ENCODE measurements at places on chromosomes 13 and 19.

GRCh38 chr19:5913739-5914357, at the start of gene CAPS:
TSS of gene CAPS (plus strand) at chr19:5914254. CDS start at chr19:5914407, 153 bp downstream.
- no peak for DNase-seq

- DNase-seq, result no peak
These were observed 182.2 kb downstream of the ZNF486 start for GRCh38 chr19:20349206-20349605.

DNA sequence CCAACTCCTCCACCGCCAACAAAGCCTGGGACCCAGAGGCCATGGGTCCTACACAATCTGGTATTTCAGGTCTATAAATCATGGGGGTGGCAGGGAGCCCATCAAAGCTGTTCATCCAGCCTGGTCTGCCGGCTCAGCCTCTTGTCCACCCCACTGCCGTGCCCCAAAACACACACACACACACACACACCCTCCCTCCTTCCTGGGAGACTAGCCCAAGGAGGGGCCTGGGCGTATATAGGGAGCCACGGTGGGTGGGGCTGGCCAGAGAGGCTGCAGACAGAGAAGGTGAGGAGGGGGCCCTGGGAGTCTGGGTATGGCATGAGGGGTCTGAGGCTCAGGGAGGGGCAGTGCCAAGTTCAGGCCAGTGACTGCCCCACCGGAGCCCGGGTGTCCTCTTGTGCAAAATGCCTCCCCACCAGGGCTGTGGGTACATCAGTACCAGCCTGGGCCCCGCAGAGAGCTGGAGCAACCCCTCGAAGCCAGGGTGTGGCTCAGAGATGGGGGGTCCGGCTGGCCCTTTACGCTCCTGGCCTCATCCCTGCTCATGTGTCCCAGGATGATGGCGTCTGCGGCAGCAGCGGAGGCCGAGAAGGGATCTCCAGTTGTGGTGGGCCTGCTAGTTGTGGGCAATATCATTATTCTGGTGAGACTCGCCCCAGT, at the start of gene UPK1A:
Gene UPK1A (plus strand): TSS at position 267 of the 663 bp plus-strand sequence. CDS start 296 bp downstream, at position 563.
- DNase-seq, result no peak

DNA sequence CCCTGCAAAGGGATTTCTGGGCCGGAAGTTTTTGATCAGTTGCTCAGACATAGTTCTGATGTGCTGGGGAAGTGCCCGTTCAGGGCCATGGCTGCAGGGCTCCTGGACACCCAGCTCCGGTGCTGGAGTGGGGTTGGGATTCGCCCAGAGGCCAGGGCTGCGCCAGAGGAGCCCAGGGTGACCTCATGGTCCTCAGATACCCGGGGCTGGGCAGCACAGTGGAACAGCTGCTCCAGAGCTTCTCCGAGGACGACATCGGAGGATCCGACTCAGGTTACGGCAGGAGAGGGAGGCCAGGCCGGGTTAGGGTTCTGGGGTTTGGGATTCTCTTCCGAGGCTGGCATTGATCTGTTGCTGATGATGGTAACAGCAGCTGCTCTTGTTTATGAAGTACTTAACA, 20.9 kb downstream of the CARM1 start:
- no peak for DNase-seq

- DNase-seq, result no peak
These were observed 2.0 kb downstream of the REX1BD start for GRCh38 chr19:18590273-18591272.

GRCh38 chr13:50149932-50150331, 134.7 kb downstream of the KCNRG start:
- no peak for DNase-seq

DNA sequence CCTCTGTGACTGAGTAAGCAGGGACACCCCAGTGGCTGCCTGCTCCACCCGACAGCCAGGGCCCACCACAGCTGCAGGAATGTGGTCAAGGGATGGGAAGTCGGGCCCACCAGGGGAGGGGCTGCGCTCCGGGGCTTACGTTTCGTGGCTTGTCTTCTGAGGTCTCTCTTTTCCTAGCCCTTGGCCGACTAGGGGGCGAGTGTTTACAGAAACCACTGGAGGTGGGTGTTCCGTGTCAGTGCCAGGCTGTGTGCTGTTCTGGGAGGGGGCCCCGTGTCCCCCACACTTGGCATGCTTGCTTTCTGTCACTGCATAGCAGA, 4.5 kb downstream of the ADAT3 start:
- DNase-seq, result no peak

GRCh38 chr13:31352467-31352866, 152.7 kb downstream of the B3GLCT start:
- DNase-seq, result no peak

GRCh38 chr19:23055946-23056345, 53.0 kb upstream of the ZNF728 start:
- no peak for DNase-seq

DNA sequence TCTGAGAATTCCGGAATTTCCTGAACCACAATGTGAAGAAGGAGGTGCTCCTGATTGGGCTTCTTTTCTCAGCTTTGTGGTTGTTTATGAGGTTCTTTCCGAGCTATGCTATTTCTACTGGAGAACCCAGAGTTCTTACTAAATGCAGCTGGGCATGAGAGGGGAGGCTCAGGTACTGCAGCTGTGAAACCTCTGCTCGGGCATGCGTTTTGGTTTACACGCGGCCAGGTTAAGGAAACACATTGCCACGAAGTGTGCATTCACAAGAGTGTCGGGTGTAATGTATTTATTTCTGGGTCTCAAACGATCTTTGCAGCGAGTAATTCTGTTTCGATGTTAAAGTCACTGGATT, 661 bp upstream of the MIR17HG start:
- DNase-seq, result peak; percentile 33

- no peak for DNase-seq
These were observed 7.4 kb upstream of the SLITRK6 start for GRCh38 chr13:85806553-85807175.

DNA sequence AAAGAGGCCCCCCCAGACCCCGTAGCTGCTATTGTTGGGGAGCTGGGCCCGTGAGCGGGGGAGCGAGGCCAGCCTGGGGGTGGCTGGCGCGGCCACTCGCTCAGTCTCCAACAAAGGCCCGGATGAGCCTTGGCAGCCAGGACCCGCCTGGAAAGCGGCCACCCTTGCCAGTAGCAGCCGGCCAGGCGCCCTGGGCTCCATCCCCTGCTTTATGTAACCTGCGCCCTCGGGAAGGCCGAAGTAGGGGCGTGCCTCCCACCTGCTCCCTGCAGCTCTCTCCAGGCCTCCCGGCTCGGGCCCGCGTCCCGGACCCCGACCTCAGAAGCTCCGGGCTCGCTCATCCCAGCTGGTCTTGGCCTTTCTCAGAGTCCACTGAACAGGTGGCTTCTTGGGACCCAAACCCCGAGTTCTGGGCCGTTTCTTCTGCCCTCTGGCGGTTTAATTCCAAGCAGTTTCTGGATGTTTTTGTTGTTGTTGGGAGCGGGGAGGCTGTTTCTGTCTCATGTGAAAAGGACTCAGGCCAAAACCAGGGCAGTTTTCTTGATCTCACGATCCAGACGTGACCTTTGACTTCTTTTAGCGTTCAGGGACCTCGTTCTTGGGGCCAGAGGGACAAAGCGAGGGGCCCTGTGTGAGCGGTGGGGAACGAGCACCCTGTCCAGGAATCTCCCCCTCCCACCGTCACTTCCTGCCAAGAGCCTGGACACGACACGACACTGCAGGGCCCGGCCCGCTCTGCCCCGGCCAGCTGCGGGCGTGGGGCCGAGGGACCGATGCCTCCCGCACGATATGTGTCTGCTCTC, 1.2 kb downstream of the CDC34 start:
- no peak for DNase-seq

DNA sequence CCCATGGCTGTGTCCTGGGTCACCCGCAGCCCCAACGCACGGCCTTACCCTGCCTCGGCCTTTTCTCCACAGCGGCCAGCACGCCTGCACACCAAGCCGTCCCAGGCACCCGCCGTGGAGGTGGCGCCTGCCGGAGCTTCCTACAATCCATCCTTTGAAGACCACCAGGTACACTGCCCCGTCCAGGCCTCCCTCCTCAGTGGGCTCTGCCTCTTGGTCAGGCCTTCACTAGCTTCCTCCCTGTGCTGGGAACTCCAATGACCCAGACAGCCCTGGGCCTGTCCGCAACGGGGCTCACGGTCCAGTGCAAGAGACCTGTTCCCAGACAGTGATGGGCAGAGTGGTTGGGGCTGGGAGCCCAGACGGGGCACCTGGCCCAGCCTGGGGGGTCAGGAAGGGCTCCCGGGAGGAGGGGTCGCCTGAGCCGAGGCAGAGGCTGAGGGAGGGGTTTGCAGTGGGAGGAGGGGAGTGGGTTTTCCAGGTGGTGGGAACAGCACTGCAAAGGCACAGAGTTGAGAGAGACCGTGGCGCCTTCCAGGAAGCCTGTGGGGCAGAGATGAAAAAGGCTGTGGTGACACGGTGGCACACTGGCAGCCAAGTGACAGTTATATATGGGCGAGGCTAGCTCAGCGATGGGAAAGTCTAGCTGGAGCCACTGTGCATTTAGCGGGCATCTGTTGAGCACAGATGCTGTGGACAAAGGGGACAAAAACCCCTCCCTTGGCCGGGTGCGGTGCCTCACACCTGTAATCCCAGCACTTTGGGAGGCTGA, 7.3 kb downstream of the NOP53 start:
- DNase-seq, result no peak

DNA sequence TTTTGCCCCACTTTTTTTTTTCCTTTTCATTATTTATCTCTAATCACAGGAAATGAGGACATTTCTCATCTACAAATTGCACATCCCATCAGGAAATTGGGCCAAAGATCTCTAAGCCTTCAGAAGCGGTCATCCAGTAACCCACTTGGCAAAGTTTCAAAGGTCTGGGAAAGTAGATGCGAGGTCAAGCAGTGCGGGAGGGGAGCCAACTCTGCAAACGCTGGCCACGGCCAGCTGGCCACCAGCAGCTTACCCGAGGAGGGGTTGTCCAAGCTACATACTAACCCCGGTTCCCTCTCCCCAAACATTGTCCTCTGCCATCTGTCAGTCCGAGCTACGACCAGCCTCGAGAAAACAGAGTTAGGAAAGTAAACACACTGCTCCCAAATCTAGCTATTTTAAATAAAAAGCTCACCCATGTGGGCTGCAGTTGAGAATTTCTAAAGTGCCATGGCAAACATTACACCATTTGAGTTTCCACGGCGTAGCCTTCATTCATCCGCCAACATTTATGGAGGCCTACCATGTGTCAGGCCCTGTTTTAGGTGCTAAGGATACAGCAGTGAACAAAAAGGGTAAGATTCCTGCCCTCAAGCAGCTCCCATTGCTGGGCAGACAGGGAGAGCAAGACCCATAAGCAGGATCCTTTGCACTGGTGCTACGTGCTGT, 11.5 kb downstream of the FFAR2 start:
- DNase-seq, result no peak

DNA sequence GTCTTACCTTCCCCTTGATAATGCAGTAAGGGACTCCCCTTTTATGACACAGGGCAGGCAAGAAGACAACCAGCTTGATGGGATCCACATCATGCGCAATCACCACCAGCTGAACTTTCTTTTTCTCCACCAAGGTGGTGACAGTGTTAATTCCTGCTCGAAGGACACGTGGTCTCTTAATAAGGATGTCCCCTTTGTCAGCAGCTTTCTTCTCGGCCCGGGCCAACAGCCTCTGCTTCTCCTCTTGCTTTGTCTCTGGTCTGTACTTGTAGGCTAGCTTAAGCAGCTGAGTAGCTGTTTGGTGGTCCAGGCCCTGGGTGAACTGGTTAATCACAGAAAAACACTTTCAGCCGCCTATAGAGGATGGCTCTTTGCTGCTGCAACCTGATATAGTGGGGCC, 8.0 kb downstream of the ZNF431 start:
- DNase-seq, result no peak

- DNase-seq, result no peak
These were observed at the start of gene CYP2B6 for GRCh38 chr19:40990972-40991381. TSS of gene CYP2B6 (plus strand) at chr19:40991282. CDS start at chr19:40991306, 24 bp downstream.

- no peak for DNase-seq
These were observed 10.4 kb downstream of the ADGRE2 start for GRCh38 chr19:14768001-14768400.

GRCh38 chr19:3518659-3519058, 12.5 kb downstream of the FZR1 start:
- no peak for DNase-seq

- DNase-seq, result no peak
These were observed 64.9 kb upstream of the MEDAG start for GRCh38 chr13:30841154-30841553.

GRCh38 chr19:3544742-3545668, 6.0 kb downstream of the TEKTIP1 start:
- peak; percentile 28 for DNase-seq

DNA sequence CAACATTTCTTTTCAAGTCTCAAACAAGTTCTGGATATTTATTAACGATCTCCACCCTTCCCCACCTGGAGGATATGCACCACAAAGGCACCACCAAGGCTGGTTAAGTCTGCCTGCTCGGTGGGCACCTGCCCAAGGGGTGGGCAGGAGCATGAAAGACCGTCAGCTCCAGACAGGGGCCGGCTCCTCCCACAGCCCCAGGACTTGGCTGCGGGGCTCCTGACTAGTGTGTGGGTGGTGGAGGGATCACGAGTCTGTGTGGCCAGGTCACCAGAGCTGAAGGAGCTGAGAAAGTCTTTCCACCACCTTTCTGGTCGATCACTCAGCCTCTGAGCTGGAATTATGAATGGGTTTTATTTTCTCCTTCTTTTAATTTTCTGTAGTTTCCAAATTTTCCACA, 7.8 kb downstream of the SLC7A1 start:
- DNase-seq, result no peak

- no peak for DNase-seq
These were observed 16.1 kb upstream of the BCL3 start for GRCh38 chr19:44732235-44733014.

DNA sequence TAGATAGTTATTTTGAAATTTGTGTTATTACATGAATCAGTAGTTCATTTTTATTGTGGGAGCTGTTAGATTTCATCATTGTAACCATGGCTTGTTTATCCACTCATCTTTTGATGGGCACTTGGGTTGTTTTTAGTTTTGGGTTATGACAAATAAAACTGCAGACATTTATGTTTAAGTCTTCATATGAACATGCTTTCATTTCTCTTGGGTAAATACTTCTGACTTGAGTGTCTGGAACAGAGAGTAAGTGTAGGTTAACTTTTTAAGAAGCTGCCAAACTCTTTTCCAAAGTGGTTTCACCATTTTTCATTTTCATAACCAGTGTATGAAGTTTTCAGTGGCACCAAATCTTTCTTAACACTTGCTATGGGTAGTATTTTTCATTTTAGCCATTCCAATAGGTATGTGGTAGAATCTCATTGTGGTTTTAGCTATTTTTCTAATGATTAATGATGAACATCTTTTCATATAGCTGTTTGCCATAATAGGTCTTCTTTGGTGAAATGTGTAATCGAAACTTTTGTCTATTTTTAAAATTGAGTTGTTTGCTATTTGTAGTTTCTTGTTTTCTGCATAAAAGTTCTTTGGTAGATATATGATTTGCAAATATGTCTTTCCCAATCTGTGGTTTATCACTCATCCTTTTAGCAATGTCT, 17.9 kb downstream of the SLAIN1 start:
- DNase-seq, result no peak

DNA sequence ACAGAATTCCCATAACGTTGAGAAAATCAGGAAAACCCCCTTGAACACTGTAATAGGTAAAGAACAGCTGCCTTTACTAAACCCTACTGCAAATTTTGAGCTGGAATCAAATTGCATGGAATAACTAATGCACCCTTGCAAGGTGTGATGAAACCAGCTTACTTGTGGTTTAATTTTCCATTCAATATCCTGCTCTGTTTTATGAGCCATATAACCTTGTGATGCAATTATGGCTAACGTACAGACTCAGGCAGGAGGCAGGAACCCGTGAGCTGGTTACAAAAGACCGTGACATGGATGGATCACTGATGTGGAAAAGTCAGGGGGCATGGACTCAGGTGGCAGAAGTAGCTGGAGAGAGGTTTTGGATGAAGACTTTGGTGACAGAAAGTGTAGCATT, 438.6 kb downstream of the COG6 start:
- DNase-seq, result no peak

Data from activated CD8-positive, alpha-beta memory T cell treated with anti-CD3 and anti-CD28 coated beads for 4 hours (primary cell).